ENCODE measurements at places on chromosomes 13 and 19.
A peak's percentile ranks its signal among the peaks of the same experiment; 100 is the strongest.

DNA sequence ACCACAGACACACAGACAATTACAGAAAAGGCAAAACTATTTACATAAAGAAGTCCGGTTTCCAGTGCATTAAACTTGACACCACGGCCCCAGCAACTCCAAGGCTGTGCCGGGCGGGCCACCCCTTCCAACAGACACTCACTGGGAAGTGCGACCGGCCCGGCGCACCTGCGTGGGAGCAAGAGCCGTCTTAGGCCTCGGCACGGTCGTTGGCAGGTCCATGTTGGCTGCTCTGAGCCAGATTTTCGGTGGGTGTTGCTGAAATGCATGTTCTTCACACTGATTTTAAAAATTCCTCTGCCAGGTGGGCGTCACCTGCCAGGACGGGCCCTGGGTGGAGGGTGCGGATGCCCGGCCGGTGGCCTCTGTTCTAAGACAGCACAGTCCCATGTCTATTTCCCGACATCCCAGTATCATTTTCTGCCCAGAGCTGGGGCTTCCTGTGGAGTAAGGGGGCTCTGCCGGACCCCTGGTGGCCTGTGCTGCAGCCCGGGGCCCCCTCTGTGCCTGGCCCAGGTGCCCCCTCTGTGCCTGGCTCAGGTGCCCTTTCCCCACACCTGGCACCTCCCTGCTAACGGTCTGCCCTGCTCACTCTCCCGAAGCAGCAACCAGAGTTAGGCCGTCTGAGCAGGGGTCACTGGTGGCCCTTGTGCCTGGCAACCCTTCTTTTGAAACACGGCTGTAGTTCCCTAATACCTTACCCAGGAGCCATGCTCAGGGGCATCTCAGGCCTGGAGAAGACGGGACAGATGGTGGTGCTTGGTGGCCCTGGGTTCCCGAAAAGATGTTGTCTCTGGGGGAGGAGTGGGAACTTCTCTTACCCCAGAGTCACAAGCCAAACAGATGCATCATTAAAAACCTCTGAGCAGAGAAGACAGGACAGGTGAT lies 9.2 kb downstream of the TMEM255B start:
- no peak for DNase-seq

DNA sequence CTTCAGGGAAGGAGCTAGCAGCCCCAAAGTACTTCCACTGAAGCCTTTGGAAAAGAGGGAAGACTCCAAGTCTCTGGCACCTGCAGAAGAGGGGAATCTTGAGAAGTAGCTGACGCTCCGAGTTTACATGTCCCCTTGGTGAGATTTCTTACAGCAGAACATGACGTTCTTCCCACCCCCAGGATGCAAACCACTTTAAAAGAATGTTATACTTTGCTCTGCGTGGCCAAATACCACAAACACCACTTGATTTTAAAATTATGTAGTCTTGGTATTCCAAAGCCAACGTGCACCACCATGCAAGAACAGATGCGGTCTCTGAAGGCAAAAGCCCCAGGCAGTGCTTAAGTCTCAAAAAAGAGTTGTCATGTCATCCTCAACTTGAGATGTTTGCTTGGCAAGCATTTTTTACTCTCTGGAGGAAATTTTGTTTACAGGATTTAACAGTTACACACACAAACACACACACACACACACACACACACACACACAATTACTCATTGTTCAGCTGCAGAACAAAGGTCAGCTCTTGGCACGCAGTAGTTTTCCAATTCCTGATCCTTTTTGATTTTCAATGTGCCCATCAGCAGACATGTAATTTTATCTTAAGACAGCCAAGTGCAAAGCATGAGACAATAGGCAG lies 106.1 kb downstream of the RGCC start:
- no peak for DNase-seq

- no peak for DNase-seq
Observed at GRCh38 chr19:18384775-18385174, 1.2 kb upstream of the GDF15 start.

GRCh38 chr13:43411741-43412140 lies 375.0 kb downstream of the ENOX1 start:
- peak; percentile 74 for DNase-seq

GRCh38 chr13:108915634-108916512 lies 286.5 kb downstream of the MYO16 start:
- DNase-seq, result no peak

GRCh38 chr19:54464630-54465425 lies 1.2 kb upstream of the LENG9 start:
- DNase-seq, result peak; percentile 88

DNA sequence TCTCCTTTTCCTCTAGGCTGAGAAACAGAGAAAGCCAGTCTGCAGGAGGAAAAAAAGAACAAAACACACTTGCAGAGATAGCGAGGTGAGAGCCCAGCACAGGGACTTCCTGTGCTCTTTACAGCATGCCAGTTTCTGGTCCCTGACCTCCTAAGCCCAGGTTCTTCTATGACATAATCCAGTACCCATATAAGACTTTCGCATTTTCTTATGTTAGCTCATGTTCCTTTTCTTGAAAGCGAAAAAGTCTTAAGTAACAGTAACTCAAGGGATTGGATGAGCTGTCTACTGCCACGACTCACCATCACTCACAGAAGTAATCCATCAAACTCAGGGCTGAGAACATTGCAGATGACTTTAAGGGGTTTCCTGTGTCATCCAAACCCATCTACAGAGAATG lies 17.4 kb downstream of the CCDC70 start:
- DNase-seq, result no peak

Data from G401 (cell line).